ENCODE measurements at places on chromosomes 5 and 9.

- DNase-seq = no peak
These were observed 44.1 kb downstream of the C5orf15 start for GRCh38 chr5:133924221-133924920.

DNA sequence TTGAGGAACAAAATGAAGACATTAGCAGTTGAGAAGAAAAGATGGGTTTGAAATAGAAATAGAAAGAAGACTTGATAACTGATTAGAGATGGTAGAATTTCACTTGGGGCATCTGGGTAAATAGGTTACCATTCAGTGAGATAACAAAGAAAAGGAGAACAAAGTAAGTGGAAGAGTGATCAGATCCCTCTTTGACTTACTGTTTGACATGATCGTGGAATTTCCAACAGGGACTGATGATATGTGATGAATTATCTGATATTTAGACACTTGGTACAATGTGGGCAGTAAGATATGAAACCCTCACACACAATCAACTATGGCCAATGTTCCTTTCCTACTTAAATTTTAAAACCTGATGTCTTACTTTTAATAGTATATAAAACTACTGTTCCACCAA, 70.1 kb upstream of the STARD4 start:
- peak; percentile 71 for DNase-seq

DNA sequence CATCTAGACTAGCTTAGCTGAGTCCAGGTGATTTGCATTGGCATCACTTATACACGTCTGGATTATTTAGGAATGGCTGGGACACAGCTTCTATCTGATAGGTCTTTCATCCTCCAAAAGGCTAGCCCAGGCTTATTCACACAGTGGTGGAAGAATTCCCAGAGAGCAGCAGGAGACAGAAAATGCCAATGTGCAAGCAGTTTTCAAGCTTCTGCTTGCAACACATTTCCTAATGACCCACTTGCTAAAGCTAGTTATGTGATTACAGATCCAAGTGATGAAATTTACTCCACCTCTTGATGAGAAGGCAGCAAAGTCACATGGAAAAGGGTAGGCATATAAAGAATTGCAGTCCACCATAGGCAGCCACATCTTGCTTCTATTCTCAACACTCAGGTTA, 44.2 kb upstream of the MAST4 start:
- peak; percentile 14 for DNase-seq

GRCh38 chr9:8766096-8766495, 966.5 kb upstream of the DMAC1 start:
- DNase-seq = no peak

- DNase-seq = peak; percentile 76
These were observed 178.3 kb downstream of the DEPDC1B start for GRCh38 chr5:60521376-60522291.

- DNase-seq = no peak
These were observed 141.3 kb downstream of the SREK1 start for GRCh38 chr5:66285343-66285922.

- DNase-seq = no peak
These were observed 88.9 kb downstream of the KCNT1 start for GRCh38 chr9:135790850-135791249.

GRCh38 chr9:122453677-122454135, 24.0 kb downstream of the OR1J1 start:
- no peak for DNase-seq

GRCh38 chr9:5931657-5932056, 41.0 kb downstream of the MLANA start:
- DNase-seq = no peak

- no peak for DNase-seq
These were observed 293.8 kb downstream of the PDE4D start for GRCh38 chr5:59599729-59600128.

GRCh38 chr5:1332461-1333001, 12.4 kb downstream of the CLPTM1L start:
- DNase-seq = no peak

DNA sequence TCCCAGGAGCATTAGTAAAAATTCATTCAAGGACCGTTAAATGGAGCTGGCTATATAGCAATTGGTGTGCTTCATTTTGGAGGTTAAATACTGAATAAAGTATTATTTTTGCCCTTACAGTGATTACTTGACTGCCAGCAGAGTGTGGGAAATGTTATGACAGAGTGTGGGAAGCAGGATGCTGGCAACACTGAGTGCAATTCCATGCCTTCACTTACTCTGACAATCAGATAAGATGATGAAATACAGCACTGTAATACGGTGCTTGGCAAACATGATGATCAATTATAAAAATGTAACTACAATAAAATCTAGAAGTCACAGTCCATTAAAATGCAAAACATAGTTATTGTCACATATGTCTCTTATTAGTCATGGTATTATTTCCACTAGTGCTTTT, 651.3 kb downstream of the PTPRD start:
- DNase-seq = no peak

GRCh38 chr5:58455066-58455465, 4.8 kb downstream of the PLK2 start:
- DNase-seq = no peak
